ENCODE measurements at places on chromosomes 4 and X.

- no peak for DNase-seq
Measured at GRCh38 chrX:47232197-47232802, 509 bp upstream of the USP11 start.

GRCh38 chrX:69237236-69237635 lies 72.0 kb upstream of the PJA1 start:
- no peak for DNase-seq

DNA sequence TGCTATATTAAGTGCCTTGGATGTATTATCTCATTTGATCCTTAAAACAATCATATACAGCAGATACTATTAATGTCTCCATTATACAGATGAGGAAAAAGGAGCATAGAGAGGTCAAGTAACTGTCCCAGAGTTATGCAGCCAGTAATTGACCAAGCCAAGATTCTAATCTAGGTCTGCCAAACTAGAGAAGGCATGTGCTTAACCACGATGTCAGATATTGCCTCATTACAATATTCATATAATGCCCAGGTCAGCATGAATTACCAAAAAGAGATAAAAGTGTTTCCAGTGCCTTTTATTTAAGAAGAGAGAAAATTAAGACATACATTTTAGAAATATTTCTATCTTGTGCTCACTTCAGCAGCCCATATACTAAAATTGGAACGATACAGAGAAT lies 7.1 kb downstream of the ARHGEF6 start:
- no peak for DNase-seq

- DNase-seq = no peak
Measured at GRCh38 chr4:8276358-8277240, 7.0 kb downstream of the HTRA3 start.

GRCh38 chr4:82706349-82707000 lies 92.1 kb downstream of the SCD5 start:
- no peak for DNase-seq

DNA sequence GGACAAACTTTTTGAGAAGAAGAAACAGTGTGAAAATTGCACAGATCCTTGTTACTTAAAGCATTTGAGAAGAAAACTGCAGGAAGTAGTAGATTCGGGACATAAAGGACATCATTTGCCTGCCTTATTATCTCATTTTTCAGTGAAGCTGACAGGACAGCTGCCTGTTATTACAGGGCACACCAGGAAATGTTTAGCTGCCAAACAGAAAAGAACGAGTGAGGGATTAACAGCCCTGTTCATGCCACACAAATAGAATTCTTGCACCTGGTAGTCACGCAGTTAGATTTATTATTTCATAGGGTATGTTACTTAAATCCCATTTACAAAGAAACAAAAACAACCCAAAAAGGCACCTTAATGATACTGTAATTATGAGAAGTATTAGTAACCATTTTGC lies 100.6 kb downstream of the CHIC2 start:
- DNase-seq = no peak
